ENCODE measurements at places on chromosomes 11 and 22.

GRCh38 chr11:8699903-8700302 is 17.3 kb downstream of the RPL27A start:
- no peak for DNase-seq

GRCh38 chr11:5550440-5551095 is 2.2 kb upstream of the OR52H1 start:
- no peak for DNase-seq

DNA sequence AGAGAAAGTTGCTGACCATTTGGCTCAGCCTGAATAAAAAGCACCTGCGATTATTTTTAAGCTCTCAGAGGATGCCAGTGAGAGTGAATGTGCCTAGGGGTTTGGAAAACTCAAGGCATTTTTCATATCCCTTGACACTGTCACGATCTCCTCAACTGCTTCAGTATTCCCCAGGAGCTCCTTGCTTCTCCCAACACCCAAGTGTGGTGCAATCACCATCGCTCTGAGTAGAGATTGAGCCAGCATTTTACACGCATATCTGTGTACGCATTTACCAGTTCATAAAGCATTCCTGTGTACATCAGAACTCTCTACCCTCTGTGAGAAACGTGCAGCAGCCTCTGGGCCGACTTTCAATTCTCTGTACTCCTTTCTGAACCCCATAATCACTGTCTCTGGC is 1.3 kb downstream of the SRRD start:
- DNase-seq = no peak

DNA sequence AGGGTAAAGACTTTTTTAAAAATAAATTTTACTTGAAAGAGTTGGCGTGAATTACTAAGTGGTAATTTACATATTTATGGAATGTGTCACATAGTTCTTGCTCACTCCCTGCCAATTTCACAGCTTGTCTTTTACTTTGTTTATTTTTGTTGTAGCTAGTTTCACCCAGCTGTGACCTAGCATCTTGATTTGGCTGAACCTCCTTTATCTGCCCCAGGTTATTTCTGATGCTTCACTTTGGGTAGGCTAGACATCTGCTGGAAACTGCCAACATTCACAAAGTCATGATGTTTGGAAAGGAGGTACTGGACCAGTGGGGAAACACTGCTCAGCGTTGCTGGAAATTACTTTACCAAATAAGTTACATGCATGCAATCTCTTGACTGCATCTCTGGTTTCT is 1676.0 kb upstream of the RAG2 start:
- DNase-seq = no peak

- DNase-seq = no peak
These were observed 1631.4 kb upstream of the TENM4 start for GRCh38 chr11:81072273-81072672.

- DNase-seq = no peak
These were observed 19.7 kb downstream of the CLNS1A start for GRCh38 chr11:77617892-77618291.

GRCh38 chr22:46942799-46943785 is 180.6 kb downstream of the TBC1D22A start:
- no peak for DNase-seq

DNA sequence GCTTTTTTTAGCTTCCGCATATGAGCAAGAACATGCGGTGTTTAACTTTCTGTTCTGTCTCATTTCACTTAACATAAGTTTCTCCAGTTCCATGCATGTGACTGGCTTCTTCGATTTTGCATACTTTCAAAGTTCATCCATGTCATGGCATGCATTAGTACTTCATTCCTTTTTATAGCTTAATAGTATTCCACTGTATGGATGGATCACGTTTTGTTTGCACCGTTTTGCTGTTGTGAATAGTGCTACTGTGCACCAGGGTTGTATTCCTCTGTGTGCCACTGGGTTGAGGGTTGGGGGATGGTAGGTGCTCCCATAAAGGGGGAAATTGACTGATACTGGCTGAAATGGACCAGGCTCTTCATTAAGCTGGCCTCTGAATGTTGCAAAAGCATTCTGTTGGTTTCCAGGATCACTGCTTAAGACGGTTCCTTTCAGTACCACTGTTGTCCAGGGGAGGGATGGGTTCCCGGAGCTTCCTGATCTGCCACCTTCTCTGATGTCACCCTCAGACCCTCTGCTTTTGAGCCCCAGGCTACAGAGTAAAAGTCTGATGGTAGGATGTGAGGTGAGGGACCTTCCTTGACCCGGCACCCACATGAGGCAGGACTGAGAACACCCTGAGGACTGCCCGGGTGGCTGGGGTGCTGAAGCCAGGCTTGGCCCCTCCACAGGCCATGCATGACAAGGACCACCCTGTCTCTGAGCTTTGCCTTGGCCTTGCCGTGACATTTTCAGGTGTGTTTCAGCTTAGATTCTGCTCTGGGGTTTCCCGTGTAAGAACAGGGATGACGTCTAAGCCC is 24.4 kb downstream of the DGCR6L start:
- no peak for DNase-seq

- DNase-seq = peak; percentile 79
These were observed 30.0 kb upstream of the PTPRJ start for GRCh38 chr11:47950396-47950795.
